ENCODE measurements at places on chromosomes 2 and 18. TPM values are rescaled to one million over a fixed set of nuclear protein-coding genes. Genes with fewer than 3 reads are reported as not detected.

Gene NEU4
- not detected for total RNA-seq

Gene DSG1
- not detected for total RNA-seq

Gene KCNE4
- total RNA-seq, result 8.3 TPM

Gene EPHA4
- 111 TPM for total RNA-seq

Gene ZNF521
- total RNA-seq, result 44.7 TPM

Gene TMEFF2
- 1.4 TPM for total RNA-seq

Gene CCT4
- total RNA-seq, result 187 TPM

Gene CNNM3
- 2.2 TPM for total RNA-seq

Gene PLCD4
- total RNA-seq, result 2.0 TPM

Gene UPP2
- total RNA-seq, result not detected

DNA sequence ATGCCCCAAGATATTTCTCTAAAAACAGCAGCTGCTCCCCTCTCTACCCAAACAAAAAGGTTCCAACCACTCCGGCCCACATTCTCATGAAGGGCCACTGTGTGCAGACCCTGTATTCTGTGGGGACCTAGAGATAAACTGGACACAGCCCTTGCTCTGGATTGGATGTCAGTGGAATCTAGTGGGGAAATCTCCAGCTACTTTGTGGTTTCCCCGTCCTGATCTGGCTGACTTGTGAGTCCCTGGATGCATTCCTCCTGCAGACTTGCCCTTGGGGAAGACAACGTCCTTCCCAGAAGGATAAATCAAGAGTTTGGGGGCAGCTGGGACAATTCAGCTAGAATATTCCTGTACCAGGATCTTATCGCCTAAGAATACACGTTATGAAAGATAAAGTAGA, 151.1 kb downstream of the FSHR start:
- DNase-seq, result no peak

- peak; percentile 62 for DNase-seq
These were observed 2.4 kb downstream of the EPAS1 start for GRCh38 chr2:46299365-46300263.

- DNase-seq, result no peak
These were observed 583.3 kb upstream of the FSHR start for GRCh38 chr2:49737606-49738005.

DNA sequence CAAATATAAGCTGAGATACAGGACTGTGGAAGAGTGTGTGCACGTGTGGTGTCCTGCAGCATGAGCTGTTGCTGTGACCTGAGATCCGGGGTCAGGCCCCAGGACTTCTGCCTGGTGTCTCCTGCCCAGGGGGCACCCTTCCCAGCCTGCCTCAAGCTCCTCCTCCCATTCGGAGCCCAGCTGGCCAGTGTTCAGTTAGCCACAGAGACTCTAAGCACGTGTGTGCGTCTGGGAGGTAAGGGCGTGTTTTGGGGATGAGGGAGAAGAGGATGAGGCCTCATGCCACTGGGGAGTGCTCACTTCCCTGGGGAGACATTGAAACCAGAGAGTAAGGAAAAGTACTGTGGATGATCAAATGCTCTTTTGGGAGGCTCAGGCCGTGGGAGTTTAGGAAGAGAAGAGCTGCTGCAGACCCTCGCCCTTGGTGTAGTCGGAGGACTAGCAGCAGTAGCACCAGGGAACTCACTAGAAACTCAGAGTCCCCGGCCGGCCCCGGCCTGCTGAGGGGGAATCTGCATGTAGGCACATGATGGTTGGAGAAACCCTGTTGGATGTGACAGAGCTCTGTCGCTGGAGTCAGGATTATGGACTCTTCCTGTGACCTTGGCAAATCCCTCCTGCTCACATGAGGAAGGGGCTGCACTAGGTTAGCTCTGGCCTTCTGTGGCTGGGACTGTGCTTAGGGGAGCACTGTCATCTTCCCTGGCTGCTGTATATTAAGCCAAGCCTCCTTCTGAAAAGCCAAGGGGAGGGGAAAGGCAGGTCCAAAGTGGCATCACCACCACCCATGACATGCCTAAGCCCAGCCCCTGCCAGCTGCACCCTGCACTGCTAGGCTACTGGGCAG, 231.1 kb downstream of the DYSF start:
- DNase-seq, result no peak

GRCh38 chr2:162074928-162075688, 1.1 kb upstream of the DPP4 start:
- DNase-seq, result peak; percentile 85

- DNase-seq, result no peak
These were observed 98.8 kb downstream of the ZBTB7C start for GRCh38 chr18:48310353-48310752.

- peak; percentile 41 for DNase-seq
These were observed 1.5 kb upstream of the VSNL1 start for GRCh38 chr2:17538844-17539554.

DNA sequence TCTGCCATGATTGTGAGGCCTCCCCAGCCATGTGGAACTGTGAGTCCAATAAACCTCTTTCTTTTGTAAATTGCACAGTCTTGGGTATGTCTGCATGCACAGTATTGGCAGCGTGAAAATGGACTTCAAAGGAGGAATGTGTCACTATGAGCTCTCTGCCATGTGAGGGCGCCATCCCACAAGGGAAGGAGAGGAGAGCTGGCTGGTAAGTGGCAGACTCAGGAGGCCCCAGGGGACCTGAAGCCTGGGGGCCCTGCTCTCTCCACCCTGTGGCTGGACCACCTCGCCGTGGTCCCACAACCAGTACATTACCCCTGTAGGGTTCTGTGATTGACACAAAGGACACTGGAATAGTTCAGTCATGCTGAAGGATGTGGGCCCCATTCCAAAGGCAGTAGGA, 122.1 kb downstream of the RPIA start:
- DNase-seq, result no peak

DNA sequence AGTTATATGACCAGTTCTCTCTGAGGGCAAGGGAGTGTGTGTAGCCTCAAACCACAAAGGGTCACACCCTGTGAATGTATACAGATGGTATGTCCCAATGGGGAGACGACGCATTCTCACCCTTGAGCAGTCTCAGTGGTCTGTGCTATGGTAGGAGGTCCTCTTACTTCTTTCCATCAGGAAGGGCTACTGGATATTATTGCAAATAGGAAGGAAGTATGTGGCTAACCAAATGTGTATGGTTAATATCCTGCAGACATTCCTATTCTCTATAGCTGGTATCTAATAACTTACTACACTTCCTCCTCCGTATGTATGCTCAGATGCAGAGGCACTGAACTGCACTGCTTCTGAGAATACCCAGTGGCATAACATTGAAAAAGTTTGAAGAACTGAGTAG, 306.7 kb upstream of the CCDC68 start:
- DNase-seq, result peak; percentile 27

GRCh38 chr2:212646698-212647366, 108.2 kb upstream of the ERBB4 start:
- peak; percentile 80 for DNase-seq

GRCh38 chr2:111068435-111069058, 52.2 kb upstream of the BCL2L11 start:
- no peak for DNase-seq

DNA sequence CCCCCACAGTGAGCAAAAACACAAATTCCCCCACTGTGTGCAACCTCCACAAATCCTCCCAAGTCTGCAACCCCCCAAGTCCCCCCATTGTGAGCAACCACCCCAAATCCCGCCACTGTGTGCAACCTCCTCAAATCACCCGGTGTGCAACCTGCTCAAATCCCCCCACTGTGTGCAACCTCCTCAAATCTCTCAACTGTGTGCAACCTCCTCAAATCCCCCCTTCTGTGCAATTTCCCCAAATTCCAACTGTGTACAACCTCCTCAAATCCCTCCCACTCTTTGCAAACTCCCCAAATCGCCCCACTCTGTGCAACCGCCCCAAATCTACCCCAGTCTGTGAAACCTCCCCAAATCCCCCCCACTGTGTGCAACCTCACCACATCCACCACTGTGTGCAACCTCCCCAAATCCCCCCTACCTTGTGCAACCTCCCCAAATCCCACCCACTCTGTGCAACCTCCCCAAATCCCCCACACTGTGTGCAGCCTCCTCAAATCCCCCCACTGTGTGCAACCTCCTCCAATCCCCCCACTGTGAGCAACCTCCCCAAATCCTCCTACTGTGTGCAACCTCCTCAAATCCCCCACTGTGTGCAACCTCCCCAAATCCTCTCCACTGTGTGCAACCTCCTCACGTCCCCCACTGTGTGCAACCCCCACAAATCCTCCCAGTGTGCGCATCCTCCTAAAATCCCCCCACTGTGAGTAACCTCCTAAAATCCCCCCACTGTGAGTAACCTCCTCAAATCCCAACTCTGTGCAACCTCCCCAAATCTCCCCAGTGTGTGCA, 115.2 kb downstream of the TPO start:
- no peak for DNase-seq

DNA sequence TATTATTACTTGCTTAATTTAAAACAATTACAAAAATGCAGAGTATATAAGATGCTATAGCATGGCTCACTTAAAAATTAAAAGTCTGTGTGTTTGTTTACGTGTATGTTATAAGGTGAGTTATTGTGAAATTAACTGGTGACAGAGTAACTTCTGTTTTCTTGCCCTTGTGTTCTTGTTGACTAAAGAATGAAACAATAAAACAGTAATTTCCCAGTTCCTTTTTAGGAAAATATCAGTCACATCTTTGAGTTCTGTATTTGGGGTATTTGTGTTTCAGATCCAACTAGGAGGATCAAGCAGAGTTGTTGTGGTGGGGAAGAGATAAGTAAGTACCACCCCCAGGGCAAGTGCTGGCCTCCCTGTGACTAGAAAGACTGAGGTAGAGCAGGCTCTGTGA, 143.6 kb downstream of the CCDC148 start:
- no peak for DNase-seq

- peak; percentile 32 for DNase-seq
These were observed 549.0 kb upstream of the VRK2 start for GRCh38 chr2:57497489-57498096.

- DNase-seq, result peak; percentile 8
These were observed 82.4 kb downstream of the DDX1 start for GRCh38 chr2:15673919-15674636.

GRCh38 chr2:38661306-38661705, 4.6 kb upstream of the GALM start:
- peak; percentile 69 for DNase-seq

GRCh38 chr2:211545582-211545981, 989.2 kb downstream of the CPS1 start:
- DNase-seq, result no peak

GRCh38 chr2:240481720-240482119, 46.3 kb downstream of the GPC1 start:
- DNase-seq, result no peak

- DNase-seq, result no peak
These were observed 769 bp downstream of the ATF2 start for GRCh38 chr2:175167076-175167791.

- DNase-seq, result no peak
These were observed 10.7 kb downstream of the CAB39 start for GRCh38 chr2:230723363-230723762.

DNA sequence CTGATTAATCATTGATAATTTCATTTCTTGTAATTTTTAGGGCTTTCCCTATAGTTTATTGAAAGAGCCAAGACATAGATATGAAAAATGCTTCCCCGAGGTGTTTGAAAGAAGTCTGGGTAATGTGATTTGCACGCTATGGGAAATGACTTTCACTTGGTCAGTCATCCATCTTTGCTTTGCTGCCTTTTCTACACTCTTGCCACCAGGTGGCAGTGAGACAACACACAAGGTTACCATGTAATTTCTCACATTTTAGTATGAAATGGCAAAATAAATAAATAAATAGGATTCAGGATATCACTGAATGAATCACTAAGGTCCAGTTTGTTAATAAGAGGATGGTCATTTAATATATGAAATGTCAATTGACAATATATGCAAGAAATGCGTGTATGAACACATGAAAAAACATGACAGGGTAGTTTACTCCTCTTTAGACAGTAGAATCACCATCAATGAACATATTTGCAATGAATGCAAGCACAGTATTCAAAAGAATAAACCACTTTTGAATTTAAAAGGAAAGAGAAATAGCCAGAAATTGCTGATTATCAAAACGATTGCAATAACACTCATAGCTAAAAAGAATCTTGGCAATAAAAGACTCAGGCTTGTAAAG, 52.2 kb upstream of the KCNH7 start:
- DNase-seq, result peak; percentile 40

DNA sequence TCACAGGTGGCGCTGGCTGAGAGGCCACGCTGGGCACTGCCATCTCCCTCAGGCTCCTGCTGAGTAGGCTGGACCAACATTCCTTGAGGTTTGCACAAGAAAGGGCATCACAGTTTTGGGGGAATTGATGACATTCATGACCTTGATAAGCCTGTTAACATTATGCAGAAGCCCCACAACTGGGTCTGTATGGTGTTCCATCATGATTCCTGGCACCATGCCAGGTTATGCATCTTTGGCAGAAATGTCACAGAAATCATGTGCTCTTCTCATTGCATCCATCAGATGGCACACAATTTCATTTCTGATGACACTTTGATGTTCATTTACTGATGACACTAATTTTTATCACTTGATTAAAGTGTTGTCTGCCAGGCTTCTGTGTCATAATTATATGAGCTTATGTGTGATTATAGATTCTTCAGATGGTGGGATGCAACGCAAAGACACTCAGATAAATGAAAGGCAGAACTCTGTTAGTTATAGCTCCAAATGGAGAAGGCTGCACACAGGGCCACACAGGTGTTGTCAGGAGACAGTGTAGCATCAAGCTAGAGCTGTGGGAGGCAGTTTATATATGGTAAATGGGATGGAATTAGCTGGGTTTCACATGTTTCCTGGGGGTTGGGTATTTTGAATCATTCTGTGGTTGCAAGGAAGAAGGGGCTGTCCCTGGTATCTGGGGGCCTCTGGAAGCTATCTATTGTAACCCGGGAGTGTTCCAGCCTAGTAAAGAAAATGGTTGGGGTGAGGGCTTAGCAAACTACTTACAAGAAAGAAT, 191.3 kb downstream of the SLC39A10 start:
- DNase-seq, result no peak

DNA sequence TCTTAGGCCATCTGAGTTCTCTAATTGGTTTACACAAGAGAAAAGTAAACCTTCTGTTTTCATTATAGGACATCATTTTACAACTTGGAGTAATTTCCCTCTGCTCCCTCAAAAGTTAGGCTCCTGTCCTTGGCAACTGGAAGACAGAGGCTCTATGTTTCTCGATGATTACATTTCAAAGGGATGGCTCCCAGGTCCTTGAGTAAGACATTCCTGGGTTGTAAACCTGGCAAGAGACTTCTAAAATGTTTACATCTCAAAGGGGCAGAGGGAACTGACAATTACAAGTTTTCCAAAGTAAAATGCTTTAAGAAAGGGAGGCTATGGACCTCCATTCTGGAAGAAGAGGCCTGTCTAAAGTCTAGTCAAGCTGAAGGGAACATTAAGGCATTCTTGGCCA, 268.3 kb upstream of the REG3G start:
- no peak for DNase-seq

Measured in IMR-90 (cell line).